Renal cortical epithelial cell (primary cell): ENCODE measurements at places on chromosomes 5 and 9. TPM values are rescaled to one million over a fixed set of nuclear protein-coding genes. Genes with fewer than 3 reads are reported as not detected.

The CARD9 gene
- 0.52 and 1.5 TPM in 2 replicates for total RNA-seq

The SLC34A3 gene
- total RNA-seq, result not detected in 2 replicates

The CACNA1B gene
- 0.05 TPM in 1 of 2 replicates, not detected in the other for total RNA-seq

The CCL28 gene
- total RNA-seq, result 11.0 and 26.6 TPM in 2 replicates

DNA sequence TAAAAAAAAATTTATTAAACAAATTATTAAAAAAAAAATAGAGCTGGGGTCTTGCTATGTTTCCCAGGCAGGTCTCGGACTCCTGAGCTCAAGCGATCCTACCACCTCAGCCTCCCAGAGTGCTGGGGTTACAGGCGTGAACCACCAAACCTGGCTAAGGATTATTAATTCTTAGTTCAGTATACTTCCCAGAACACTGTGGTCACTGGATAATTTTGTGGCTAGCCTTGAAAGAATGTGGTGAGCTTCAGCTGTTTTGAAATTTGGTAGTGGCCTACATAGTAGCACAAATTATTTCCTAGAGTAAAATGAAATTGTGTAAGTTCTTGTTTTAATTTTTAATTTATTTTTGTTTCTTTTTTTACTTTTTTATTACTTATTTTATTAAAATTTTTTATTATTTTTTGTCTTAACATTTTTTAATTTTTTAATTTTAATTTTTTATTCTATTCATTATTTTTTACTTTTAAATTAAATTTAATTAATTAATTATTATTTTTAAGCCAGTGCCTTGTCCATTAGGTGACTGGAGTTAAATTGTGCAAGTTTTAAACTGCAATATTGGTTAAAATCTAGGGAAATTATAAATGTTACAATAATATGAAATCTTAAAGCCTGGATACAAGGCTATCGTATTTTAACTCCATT is 23.0 kb downstream of the ARRDC3 start:
- peak; percentile 77 for DNase-seq

GRCh38 chr9:90802386-90802985 is 867 bp downstream of the SYK start:
- DNase-seq, result no peak
